ENCODE measurements at places on chromosomes 3 and 15. TPM values are rescaled to one million over a fixed set of nuclear protein-coding genes. Genes with fewer than 3 reads are reported as not detected.

GRAMD2A gene
- total RNA-seq, result 0.55 TPM

CDHR4 gene
- under 0.01 TPM for total RNA-seq

GOLGA8S gene
- under 0.01 TPM for total RNA-seq

LIPC gene
- total RNA-seq, result 1.3 TPM

ACKR2 gene
- 0.28 TPM for total RNA-seq

SCAANT1 gene
- total RNA-seq, result not detected

OXTR gene
- total RNA-seq, result 0.57 TPM

ALDH1A2 gene
- total RNA-seq, result 1.7 TPM

LMAN1L gene
- not detected for total RNA-seq

NAALADL2 gene
- 13.7 TPM for total RNA-seq

PRRT3 gene
- total RNA-seq, result 2.1 TPM

GRIP2 gene
- total RNA-seq, result 0.55 TPM

SEMA3G gene
- under 0.01 TPM for total RNA-seq

MPI gene
- total RNA-seq, result 59.6 TPM

CCR2 gene
- total RNA-seq, result not detected

IL20RB gene
- 2.7 TPM for total RNA-seq

ABHD6 gene
- 8.8 TPM for total RNA-seq

MKRN2OS gene
- total RNA-seq, result not detected

BNC1 gene
- total RNA-seq, result 7.3 TPM

A4GNT gene
- total RNA-seq, result not detected

ROBO2 gene
- total RNA-seq, result 24.9 TPM

SERPINI2 gene
- total RNA-seq, result not detected

C3orf85 gene
- total RNA-seq, result not detected

TPRG1 gene
- total RNA-seq, result 0.43 TPM

MRPS11 gene
- 39.3 TPM for total RNA-seq
